ENCODE measurements at places on chromosomes 3 and 15. TPM values are rescaled to one million over a fixed set of nuclear protein-coding genes. Genes with fewer than 3 reads are reported as not detected.

DNA sequence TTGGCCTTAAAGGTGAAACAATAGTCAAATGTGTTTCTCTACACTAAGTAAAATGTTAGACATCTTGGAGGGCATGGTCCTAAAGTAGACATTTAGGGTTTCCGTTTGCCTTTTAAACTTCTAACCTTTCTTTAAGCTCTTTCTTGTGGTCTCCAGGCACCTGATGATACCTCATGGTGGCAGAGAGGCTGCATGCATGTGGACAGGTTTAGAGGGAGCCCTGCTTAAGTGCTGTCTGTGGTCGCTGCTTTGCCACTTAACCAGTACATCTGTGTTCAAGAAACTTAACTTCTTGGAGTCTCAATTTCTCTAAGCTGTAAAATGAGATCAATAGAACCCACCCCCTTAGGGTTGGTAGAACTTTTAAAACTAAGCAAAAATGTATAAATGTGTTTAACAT, 6.2 kb downstream of the MITF start:
- DNase-seq, result no peak

GRCh38 chr15:84934942-84935729, 46.5 kb upstream of the PDE8A start:
- DNase-seq, result no peak

DNA sequence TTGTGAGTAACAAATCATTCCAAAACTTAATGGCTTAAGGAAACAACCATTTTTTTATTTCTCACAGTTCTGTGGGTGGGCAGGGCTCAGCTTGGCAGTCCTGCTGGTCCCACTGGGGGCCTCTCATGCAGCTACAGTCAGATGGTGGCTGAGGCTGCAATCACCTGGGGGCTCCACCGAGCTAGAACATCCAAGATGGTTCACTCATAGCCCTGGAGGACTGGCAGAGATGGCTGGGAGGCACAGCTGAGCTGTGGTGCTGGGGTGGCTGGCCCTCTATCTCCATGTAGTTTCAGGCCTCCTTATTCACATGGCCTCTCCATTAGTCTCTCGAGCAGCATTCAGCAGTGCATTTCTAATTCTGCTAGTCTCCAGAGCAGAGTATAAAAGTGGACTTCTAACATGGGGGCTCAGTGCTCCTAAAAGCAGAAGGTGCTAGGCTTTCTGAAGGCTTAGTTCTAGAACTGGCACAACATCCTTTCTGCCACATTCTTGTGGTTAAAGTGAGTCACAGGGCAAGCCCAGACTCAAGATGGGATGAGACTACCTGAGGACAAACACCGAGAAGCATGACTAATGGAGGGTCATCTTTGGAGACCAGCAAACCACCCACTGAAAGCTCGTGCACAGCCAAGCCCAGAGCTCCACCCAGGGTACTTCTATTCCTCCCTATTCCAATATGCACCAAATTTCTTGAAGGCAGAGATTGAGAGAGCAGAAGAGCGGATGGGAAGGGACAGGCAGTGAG, 6.3 kb downstream of the CAV3 start:
- no peak for DNase-seq

DNA sequence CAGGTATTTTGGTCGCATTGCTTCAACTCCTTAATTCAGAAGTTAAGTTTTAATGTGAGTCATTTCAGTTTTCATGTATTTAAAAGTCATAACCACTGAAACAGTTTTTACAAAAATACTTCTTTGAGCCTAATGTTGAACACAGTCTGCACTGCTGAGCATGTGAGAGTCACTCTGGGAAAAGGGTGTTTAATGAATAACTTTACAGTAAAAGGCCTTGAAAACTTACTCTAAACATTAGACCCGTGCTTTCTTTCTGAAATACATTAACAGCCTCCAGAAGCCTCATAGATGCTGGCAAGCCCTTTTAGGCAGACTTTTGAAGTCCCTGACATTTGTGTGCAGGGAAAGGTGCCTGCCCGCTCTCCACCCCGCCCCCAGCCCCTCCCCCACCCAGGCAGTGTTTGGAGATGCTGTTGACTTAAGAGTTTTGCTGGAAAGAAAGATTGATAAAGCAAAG, 68.9 kb upstream of the NR2F2 start:
- no peak for DNase-seq

The ATP13A5 gene
- total RNA-seq, result not detected

DNA sequence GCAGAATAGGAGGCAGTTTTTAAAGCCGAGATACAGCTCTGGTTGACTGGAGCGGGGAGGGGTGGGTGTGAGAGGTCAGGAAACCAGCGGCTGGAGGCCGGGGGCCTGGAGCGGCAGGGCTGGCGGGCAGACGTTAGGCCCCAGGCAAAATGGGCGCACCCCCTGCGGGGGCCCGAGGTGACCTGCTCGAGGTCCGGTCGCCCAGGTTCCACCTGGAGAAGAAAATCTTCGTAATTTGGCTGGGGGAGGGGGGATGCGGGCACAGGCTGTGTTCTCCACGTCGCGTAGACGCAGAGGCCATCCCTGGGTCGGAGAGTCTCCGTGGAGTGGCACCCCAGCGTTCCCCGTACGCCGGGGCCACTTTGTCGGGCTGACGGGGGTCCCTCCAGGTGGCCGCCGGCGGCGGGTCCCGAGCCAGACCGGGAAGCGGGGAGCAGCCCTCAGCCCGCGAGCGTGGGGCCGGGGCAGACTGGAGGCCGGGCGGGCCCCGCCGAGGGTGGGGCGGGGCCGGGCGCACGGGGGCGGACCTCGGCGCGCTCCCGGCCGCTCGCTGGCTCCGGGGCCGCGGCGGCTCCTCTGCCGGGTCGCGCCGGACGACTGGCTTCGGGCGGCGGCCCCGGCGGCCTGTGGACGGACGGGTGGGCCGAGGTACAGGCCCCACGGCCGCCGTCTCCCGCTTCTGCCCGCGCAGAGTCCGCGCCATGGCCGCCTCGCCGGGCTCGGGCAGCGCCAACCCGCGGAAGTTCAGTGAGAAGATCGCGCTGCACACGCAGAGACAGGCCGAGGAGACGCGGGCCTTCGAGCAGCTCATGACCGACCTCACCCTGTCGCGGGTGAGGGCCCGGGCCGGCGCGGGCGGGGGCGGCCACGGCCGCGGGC, at the start of gene CRTC3:
CRTC3 (plus strand) TSS at position 553 of the 879 bp plus-strand sequence; CDS start at position 702, 149 bp downstream.
- DNase-seq, result peak; percentile 63

The IMPG2 gene
- total RNA-seq, result 2.4 TPM

- no peak for DNase-seq
Observed at GRCh38 chr3:150370122-150370602, 37.9 kb upstream of the TSC22D2 start.

The DUOXA1 gene
- not detected for total RNA-seq

DNA sequence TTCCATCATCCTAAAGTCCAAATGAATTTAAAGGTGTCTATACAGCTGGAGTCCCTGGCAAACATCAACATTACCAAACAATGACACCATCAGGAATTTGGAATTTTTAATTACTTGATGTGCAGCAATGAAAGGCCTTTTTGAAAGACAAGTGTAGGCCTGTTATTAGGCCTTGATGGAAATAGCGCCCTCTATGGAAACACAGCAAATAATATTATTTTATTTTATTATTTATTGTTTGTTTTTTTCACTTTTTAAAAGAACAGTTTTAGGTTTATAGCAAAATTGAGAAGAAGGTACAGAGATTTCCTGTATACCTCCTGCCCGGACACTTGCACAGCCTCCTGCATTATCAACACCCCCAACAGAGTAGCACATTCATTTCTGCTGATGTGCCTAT, 18.1 kb upstream of the OR5AC2 start:
- no peak for DNase-seq

The FBXO40 gene
- total RNA-seq, result not detected

The P3H2 gene
- 28.6 TPM for total RNA-seq

DNA sequence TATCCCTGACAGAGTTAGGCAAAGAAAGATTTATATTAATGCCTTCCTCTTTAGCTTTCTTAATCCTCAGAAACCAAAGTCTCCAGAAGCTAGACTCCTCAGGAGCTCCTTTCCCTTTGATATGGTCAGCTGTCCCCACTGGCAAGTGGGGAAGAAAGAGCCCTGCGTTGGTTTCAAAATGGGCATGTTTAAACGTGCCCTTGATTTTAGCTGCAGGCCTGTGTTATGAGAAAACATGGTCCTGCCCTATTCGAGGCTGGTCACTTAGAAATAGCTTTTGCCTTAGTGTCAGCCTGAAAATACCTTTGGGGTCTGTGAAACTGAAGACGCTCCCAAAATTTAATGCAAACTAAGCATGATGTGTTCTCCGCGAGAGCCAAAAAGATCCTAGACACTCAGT, 135.5 kb upstream of the RARB start:
- no peak for DNase-seq

DNA sequence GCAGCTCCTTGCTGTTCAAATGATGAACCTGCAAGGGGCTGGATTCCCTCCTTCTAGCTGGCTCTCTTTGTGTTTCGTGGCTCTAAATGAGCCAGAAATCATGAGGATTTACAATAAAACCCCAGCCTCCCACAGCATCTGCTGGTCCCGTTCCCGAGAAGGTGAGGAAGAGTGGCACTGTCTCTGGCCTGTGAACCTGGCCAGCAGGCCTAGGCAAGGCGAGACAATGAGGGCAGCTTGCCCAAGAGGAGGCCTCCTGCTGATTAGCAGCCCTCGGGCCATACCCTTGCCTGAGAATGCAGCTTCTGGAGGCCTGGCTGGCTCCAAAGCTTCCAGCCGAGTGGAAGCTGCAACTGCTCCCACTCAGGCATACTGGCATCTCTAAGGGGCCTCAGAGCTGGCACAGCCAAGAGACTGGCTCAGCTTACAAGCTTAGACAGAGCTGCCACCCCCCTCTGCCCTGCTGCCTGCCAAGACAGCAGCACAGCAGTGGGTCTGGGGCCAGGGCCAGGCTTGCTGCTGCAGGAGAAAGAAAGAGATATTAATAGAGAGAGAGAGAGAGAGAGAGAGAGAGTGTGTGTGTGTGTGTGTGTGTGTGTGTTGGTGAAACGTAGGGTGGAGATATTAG, 76.5 kb downstream of the HMG20A start:
- no peak for DNase-seq

The IQCF5 gene
- not detected for total RNA-seq

DNA sequence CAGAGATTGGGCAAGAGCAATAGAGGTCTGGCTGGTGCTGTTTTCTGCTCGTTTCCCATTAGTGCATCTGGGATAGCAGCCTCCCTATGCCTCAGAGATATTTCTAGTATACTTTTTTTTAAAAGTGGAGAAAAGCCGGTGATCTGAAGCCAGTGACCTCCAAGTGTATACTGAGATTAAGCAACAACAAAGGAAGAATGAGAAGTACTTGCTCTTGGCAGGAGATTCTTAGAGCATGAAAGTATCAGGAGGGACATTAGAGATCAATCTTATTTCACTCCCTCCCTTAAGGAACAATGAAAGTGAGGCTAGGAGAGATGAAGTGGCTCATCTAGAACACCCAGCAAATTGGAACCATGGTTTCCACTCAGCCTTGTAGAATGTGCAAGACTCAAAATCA, 423.3 kb downstream of the SOX2 start:
- no peak for DNase-seq
